ENCODE measurements at places on chromosomes 4 and X.

GRCh38 chr4:548976-549375, 27.1 kb downstream of the TMEM271 start:
- DNase-seq, result no peak

GRCh38 chr4:11281720-11282119, 147.0 kb downstream of the HS3ST1 start:
- no peak for DNase-seq

DNA sequence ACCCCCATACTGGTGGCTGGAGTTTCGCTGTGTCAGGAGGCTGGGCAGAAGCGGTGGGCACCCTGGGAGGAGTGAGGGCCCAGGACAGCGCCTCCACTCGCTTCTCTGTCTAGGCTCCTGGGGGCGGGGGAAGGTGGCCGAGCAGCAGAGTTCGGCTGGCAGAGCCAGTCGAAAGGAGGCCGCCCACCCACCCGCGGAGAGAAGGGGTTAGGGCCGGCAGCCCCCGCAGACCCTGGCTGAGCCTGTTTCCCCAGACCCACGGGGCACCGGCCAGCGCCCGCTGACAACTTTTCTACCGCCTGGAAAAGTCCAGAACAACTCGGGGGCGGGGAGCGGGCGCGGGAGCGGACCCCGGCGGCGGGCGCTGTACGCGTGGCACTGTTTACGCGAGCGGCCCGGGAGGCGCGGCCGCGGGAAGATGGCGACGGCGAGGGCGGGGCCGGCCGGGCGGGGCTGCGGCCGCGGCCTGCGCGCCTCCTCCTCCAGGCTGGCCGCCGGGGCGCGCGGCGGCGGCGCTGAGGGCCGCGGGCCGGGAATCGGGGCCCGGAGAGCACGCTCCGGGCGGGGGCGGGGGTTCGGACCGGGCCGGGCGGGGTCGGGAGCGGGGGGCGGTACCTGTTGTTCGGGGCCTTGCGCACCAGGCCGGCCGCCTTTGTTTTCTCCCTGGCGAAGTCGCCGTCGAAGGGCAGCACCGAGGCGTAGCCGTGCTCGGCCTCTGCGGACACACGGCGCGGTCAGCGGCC, 628 bp downstream of the MXD4 start:
- peak; percentile 42 for DNase-seq

DNA sequence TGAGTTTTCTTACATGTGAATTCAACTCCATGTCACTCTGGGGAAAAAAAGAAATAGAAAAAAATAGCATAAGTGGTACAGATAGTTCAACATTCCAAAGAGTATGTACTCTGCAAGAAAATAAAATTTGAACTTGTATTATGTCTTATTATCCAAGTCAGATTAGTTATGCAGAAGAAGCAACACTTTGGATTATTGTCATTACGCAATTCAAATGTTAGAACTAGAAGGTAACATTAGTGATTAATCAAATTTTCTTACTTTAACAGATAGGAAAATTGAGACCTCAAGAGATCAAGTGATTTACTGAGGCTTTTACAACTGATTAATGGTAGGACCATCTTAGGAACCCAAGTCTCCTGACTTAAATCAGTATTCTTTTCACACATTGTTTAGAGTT, 159.1 kb downstream of the STIM2 start:
- DNase-seq, result no peak

DNA sequence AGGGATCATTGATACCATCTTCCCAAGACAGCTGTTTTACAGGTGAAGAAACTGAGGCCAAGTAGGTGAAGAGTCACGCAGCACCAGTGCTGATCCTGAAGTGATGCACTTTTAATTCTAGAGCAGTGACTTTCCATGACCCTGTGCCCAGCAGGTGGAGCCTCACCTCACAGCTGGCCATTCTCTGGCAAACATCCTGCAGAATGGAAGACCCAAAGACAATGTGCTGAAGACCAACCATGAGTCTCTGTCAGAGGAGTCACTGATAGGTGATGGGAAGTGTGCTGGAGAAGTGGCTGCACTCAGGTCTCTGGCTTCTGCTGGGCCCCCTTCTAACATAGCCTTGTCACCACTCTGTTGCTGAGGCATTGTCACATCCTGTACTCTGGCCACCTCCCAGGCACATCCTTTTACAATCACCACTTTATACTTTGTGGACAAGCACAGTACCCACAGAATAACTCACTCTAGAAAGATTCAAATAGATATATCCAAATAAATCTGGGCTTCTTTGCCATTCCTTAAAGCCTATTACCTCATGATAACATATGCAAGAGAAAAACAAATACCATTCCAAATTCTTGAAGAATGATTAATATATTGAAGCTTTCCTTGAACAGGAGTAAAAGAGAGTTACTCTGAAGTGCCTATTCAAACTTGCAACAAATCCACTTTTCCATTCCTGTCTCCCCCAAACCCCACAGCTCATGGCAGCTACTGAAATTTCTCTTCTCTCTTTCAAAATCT, 64.1 kb upstream of the SCOC start:
- DNase-seq, result no peak

DNA sequence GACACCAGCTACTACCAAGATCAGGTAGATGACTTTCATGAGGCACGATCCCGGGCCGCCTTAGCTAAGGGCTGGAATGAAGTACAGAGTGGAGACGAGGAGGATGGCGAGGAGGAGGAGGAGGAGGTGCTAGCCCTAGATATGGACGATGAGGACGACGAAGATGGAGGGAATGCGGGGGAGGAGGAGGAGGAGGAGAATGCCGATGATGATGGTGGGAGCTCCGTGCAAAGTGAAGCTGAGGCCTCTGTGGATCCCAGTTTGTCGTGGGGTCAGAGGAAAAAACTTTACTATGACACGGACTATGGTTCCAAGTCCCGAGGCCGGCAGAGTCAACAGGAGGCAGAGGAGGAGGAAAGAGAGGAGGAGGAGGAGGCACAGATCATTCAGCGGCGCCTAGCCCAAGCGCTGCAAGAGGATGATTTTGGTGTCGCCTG, 481 bp downstream of the UTP3 start:
- peak; percentile 6 for DNase-seq

- DNase-seq, result no peak
These were observed 93.6 kb upstream of the SMAD1 start for GRCh38 chr4:145388043-145388442.

GRCh38 chr4:96675416-96675815, 835.5 kb downstream of the PDHA2 start:
- DNase-seq, result no peak

- DNase-seq, result no peak
These were observed 25.0 kb upstream of the UGT2B7 start for GRCh38 chr4:69071286-69071685.

- DNase-seq, result no peak
These were observed 40.1 kb upstream of the KLHL8 start for GRCh38 chr4:87260477-87260876.

- DNase-seq, result no peak
These were observed 18.1 kb downstream of the CCNQ start for GRCh38 chrX:153580700-153581386.

GRCh38 chrX:97854086-97854485, 970.4 kb downstream of the RPA4 start:
- no peak for DNase-seq

DNA sequence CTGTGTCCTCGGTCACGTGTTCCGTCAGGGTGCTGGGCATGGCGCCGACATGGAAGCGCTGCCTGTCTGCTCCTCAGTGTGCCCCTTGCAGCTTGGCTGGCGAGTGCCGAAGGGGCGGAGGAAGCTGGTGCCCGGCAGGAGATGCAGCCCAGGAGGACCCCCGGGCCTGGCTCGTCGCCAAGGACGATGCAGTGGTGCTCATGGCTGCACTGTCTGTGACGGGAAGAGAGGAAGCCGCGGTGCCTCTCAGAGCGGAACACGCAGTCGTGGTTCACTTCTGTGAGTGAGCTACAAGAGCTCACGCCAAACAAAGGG, 38.1 kb downstream of the FGFRL1 start:
- DNase-seq, result no peak

GRCh38 chr4:138890891-138891570, 124.5 kb upstream of the NOCT start:
- no peak for DNase-seq

GRCh38 chrX:13499736-13500135, 69.7 kb upstream of the EGFL6 start:
- no peak for DNase-seq

DNA sequence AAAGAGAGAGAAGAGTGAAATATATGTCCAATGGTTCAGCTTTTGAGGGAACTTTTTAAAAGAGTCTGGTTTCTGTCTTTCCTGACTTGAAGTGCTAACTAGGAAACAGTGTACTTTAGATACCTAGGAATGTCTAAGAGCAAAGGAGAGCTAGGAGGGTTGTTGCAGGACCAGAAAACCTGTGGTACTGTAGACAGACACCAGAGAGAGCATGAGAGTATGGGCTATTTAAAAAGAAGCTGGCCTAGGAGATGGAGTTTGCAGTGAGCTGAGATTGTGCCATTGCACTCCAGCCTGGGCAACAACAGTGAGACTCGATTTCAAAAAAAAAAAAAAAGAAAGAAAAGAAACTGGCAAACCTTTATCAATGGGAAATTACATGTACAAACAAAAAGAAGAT, 223.9 kb downstream of the FAT4 start:
- no peak for DNase-seq

DNA sequence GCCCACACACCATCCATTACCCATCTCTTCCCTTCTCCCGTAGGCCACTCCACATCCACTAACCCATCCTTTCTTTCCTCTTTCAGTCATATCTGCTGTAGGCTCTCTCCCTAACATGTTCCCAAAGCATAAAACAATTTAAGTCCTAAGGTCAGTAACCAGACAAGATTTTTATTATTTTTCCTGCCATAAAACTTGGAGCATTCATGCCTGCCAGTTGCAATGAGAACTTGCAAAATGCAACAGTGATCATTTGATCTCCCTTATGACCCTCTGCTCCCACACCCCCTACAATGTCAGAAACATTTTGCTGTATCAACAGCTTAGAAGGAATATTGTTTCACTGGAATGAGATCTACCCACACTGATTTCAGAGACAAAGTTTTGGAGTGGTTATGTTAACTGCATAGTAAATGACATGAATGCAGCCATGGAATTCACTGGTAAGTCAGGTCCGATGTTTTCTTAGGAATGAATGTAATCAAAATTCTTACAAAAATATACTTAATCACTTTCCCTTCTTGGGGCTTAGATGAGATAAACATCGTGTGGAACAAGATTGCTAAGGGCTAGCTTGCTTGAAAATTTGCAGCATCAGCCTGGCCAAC, 5.7 kb downstream of the NIPAL1 start:
- no peak for DNase-seq

- no peak for DNase-seq
These were observed 624.3 kb upstream of the TENM3 start for GRCh38 chr4:181618896-181619295.

- DNase-seq, result no peak
These were observed 33.7 kb downstream of the ADAD1 start for GRCh38 chr4:122412547-122412946.

DNA sequence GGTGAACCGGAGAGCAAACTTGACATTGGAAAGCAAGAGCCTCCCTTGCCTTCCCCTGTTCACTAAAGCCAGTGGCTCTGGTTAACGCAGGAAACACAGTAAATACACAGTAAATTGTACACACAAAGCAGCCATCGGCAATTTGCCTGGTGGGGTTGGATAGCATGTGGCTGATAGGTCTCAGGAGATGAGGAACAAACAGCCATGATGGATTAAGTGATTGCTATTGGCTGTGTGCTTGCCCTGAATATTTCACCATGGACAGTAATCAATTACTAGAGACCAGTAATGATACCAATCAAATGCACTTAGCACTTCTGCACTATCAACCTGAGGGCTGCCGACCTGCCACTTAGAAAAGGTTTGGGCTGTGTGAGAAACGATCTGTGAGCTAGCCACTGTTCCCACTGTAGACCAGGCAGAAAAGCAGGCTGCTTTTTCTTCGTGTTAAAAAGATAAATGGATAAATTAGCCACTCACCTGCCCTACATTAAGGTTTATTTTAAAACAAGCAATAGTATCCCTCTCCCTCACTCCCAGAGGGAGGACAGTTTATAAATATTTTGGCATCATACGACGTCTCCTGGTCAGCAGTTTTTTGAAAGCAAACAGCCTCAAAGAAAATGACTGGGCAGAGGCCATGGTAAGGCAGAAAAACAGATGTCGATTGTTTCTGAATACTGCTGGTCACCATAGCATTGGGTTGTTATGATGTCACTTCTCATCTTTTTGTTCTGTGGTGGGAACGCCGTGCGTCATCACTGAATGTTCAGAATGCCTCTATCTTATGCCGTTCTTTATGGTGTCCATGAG, 167.1 kb downstream of the MAML3 start:
- DNase-seq, result no peak

- no peak for DNase-seq
These were observed 1765.8 kb downstream of the PCDH7 start for GRCh38 chr4:32485956-32486355.

DNA sequence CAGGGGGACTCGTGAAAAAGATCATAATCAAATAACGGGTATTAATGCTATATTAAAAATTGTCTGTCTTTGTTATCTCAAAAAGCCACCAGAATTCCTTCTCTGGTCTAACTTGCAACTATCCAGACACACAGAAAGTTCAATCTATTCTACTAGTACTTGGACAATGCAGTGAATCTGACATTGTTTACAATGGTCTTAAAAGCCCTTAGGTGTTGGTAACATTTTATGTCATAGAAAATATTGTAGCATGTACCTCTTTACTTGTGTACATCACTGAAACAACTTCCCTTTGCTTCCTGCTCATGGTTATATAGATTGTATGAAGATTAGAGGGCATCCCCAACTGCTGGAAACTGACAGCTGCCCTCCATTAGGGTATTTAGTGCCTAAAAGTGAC, 71.1 kb upstream of the PPP3CA start:
- no peak for DNase-seq

GRCh38 chr4:1406394-1406980, at the start of gene NKX1-1:
TSS of gene NKX1-1 (minus strand) at chr4:1406442. CDS start at chr4:1406442, 0 bp downstream.
- DNase-seq, result no peak

Data from effector CD4-positive, alpha-beta T cell (primary cell).